Activated naive CD4-positive, alpha-beta T cell treated with anti-CD3 and anti-CD28 coated beads for 36 hours (primary cell): ENCODE measurements at places on chromosomes 12 and 14. TPM values are rescaled to one million over a fixed set of nuclear protein-coding genes. Genes with fewer than 3 reads are reported as not detected.
A peak's percentile ranks its signal among the peaks of the same experiment; 100 is the strongest.

Gene BDKRB2
- total RNA-seq: 0.10 TPM

DNA sequence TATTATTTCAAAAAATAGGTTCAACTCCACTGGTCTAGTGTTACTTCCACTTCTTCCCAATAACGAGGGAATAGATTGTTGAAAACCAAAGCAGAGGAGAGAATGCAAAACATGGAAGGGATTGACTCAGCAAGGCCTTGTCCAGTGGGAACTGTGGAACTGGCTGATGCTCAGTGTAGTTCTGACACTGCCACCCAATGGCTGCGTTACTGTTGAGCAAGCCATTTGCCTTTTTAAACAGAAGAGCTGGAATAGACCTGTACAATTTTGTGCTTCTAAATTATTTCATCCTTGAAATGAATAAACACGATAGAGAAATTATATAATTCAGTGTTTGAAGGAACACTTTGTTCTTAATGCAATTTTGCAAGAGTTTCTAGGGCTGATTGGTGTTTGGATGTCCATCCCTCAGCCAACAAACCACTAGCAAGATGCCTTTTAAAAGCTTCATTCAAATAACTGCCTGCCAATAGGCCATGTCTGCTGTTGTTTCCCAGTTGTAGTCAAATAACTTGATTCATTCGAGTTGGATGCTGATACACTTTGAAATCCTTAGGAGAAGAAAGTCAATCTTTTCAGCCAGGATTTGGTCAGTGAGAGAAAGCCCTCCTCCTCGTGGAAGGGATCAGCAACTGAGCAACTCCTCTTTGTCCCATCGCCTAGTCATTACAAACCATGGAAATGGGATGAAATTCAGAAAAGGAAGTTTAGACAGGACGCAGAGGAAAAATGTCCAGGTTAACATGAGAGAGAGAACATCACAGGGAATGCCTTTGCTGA, 7.3 kb upstream of the MGP start:
- no peak for DNase-seq

- no peak for DNase-seq
Observed at GRCh38 chr14:73502017-73502619, 11.4 kb downstream of the RIOX1 start.

DNA sequence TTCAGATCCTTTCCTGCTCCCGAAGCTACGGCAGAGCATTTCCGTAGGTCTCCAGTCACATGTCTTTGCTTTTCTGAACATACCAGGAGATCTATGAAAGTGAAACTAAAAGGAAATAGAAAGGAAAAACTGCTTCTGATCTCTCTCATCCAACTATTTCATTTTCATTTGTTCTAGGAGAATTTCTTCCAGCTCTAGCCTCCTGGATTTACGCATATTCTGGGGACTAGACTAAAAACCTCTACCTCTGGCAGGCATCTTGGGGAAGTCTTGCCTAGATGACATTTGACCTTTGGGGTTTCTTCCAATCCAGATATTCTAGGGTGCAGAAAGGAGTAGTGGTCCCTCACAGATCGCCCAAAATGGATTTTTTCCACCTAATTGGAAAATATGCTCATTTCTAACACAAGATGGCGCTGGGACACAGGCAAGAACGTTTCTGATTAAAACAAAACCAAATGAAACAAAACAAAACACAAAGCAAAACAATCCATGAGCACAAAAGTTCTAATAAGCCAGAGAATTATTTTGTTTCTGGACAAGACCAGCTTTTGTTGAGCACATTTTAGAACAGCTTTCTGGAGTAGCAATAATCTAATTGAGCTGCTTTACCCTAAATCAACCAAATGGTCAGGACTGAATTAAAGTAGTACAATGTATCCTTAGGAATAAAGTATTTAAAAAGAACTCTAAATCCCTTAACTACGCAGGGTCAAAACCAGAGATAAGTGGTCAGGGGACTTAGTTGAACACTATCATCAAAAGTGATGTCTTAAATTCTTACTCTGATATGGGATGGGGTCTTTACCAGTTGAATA, 12.3 kb upstream of the PARP11 start:
- peak; percentile 58 for DNase-seq

DNA sequence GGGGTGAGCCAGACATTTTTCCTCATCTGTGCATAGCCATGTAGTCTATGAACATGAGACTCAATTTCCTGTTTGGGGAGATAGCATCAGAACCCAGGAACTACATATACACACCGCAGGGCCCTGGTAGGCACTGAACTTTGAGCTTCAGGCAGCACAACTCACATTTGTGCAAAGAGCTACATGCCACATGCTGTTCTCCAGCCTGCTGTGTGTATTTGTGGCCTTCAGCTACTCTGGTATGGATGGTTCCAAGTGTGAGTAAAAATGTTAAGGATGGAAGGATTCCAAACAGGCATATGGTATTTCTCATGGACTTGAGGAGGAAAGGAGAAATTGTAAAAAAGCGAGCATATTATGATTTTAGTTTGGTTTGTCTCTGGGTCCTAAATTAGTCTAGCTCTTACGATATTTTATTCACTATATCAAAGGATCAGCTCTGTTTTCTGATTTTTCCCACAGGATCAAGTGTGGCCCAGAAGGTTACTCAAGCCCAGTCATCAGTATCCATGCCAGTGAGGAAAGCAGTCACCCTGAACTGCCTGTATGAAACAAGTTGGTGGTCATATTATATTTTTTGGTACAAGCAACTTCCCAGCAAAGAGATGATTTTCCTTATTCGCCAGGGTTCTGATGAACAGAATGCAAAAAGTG, 422.4 kb upstream of the OR4E1 start:
- peak; percentile 26 for DNase-seq

DNA sequence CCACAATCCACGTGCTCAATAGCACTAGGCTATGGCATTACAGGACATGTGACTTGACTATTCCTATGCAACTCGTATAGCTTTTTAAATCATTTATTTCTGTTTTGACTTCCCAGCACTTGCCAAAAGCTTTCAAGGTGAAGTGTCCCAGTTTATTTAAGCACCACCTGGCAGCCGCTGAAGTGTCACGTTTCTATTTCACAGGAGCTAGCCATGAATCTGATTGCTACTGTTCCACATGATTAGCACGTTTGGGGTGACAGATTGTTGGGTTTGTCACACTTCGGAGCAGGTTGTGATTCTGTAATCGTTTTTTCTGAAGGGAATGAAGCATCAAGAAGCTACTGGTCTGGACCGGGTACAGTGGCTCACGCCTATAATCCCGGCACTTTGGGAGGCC, 39.9 kb upstream of the BICDL1 start:
- no peak for DNase-seq
